RCC 7860 (cell line): ENCODE measurements at places on chromosomes 2 and 18.

DNA sequence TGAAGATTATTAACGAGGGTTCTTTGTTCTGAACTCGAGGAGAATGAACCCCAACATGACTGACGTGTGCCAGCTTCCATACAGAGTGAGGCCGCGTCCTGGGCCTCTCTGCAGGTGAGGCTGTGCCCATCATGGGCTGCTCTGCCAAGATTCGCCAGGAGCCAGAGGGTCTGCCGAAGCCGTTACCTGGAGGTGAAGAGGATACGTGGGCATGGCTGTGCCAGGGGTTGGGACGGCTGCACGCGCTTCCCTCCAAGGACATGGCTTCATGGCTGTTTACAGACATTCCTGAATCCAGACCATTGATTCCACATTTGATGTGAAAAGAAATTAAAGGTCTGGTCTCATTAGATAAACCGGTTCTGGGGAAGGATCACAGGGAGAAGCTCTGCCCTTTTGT is 211.4 kb upstream of the SALL3 start:
- DNase-seq, result no peak

DNA sequence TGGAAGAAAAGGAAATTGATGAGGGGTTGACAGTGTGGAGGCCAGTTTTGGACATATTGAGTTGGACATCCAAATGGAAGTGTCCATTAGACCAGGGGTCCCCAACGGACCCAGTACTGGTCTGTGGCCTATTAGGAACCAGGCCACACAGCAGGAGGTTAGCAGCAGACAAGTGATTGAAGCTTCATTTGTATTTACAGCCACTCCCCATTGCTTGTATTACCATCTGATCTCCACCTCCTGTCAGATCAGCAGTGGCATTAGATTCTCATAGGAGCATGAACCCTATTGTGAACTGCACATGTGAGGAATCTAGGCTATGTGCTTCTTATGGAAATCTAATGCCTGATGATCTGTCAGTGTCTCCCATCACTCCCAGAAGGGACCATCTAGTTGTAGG is 99.1 kb downstream of the MTX2 start:
- no peak for DNase-seq

- DNase-seq, result no peak
Observed at GRCh38 chr18:44039216-44039615, 641.5 kb upstream of the SETBP1 start.

DNA sequence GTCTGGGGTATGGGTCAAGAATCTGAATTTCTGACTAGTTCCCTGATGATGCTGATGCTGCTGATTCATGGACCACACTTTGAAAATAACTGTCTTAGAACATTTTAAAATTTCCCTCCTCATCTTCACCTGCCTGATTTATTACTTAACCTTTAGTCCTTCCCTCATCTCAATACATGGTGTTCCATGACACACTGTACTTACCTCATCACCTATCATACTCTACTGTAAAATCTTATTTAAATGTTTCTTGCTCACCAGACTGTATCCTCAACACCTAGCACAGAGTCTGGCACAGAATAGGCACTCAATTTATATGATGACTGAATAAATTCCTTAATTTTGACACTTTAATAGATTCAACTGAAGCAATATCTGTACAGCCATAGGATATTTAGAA is 95.7 kb downstream of the FAM161A start:
- DNase-seq, result no peak

DNA sequence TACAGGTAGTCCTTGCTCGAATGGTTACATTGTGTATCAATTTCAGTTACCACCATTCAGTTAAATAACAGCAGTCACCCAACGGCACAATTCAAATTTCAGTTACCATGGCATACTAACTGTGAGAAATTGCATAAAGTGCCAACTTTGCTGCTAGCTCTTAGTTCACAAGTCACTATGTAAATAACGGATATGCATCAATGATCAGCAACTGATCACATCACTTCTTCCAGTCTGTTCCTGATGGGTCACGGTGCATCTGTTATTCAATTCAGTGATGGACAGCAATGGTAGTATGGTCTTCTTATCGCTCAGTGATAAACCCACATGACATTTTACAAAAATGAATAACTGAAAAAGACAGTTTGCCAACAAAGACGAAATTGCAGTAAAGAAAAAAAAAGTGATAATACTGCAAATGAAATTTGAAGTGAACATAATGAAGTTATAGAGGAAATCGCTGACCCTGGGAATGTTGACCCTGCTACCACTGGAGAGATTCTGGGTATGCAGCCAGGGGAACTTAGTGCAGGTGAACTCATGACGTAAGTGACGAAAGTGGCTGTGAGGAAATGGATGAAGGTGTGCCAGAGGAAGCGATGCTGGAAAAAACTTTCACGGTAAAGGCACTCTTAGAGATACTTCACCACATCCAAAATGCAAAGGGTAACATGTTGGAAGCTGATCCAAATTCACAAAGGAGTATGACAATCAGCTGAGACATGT is 25.9 kb upstream of the RAPGEF4 start:
- peak; percentile 72 for DNase-seq

DNA sequence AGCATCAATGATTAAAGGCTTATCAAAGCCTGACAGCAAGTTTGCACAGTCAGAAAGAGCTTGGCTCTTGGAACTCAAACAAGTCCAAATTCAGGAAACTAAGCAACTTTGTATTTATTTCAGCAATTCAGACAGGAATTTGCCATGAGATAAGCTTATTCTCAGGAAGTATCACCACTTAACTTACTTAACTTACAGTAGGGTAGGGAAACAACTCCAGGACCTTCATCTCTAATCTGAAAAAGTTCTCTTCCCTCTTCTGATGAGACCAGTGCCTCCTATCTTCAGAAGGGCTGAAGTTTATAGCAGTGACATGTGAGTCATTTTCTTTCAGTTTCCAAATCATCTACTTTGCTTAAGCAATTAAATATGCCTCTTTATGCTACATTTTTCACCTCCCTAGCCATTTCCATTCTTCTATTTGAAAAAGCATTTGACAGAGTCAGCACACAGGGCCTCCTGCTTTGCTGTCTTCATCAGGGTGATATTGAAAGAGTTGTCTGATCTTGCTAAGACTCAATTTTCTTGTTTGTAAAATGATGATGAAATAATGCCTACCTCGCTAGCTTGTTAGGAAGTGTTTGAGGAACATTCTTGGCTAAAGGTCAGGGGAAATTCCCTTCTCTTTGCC is 389.5 kb downstream of the RND3 start:
- DNase-seq, result no peak

GRCh38 chr2:139048017-139048416 is 267.8 kb upstream of the NXPH2 start:
- no peak for DNase-seq

GRCh38 chr18:37721544-37722522 is 156.2 kb upstream of the CELF4 start:
- no peak for DNase-seq

DNA sequence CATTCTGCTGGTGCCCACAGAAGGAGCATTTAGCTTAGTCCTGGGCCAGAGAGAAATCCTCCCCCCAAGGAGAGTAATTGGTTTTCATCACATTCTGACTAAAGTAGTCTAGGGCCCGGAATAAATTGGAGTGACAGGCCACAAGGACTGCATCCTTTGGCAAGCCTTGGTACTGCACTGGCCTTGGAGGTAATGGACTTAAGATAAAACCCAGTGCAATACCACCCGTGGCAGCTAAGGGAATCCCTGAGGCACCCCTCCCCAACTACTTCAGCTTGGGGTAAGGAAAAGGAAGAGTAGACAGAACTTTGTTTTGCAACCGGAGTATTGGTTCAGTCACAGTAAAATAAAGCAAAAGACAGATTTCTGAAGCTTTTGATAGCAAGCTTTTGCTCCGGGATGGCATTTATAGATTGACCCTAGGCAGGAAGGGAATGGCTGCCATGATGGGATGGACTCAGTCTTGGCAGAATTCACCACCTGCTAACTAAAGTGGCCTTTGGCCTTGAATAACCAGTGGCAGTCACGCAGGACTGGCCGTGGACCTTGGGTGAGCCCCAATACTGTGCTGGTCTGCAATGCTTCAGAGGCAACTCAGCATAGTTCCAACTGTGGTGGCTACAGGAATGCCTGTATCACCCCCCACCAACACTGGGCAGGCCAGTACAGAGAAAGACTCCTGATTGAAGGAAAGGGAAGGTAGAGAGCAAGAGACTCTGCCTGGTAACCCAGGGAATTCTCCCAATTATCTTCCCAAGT is 14.1 kb downstream of the ORC4 start:
- no peak for DNase-seq

- DNase-seq, result no peak
Observed at GRCh38 chr2:55338268-55338667, 69.2 kb upstream of the MTIF2 start.

GRCh38 chr18:45976566-45976965 is 9.4 kb upstream of the EPG5 start:
- DNase-seq, result no peak
